ENCODE measurements at places on chromosomes 3 and 15. TPM values are rescaled to one million over a fixed set of nuclear protein-coding genes. Genes with fewer than 3 reads are reported as not detected.

GRCh38 chr15:70412794-70413193 is 315.1 kb upstream of the TLE3 start:
- DNase-seq = no peak

- peak; percentile 56 for DNase-seq
Measured at GRCh38 chr3:31541089-31541488, 8.4 kb downstream of the STT3B start.

GRCh38 chr3:81581966-81582599 is 179.4 kb downstream of the GBE1 start:
- peak; percentile 67 for DNase-seq

The C3orf70 gene
- total RNA-seq = not detected

- no peak for DNase-seq
Measured at GRCh38 chr3:164230385-164231094, 847.8 kb downstream of the SI start.

DNA sequence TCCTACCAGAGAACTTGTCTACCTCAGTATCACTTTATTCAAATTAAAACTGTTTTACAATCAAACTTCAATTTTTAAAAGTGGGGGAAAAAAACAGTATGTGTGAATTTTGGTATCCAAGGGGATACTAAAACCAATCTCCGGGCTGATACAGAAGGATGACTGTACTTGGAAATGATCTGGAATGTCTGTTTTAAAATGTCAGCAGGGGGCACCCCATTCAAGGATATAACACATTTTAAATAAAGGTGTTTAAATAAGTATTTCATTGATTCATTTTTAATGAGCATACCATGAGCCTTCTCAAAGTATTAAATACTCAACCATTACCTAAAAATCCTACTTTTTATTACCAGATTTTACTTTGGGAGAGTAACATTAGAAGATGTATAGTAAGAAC is 67.9 kb downstream of the ULK4 start:
- DNase-seq = peak; percentile 72

The GPR15 gene
- total RNA-seq = not detected

The GCHFR gene
- total RNA-seq = 0.54 TPM

The GABRR3 gene
- total RNA-seq = not detected

The CX3CR1 gene
- not detected for total RNA-seq

The TGM5 gene
- total RNA-seq = not detected

The PPP4R2 gene
- 41.1 TPM for total RNA-seq

The THOC7 gene
- 54.8 TPM for total RNA-seq

The ZNF660 gene
- 0.76 TPM for total RNA-seq

GRCh38 chr3:67619991-67620390 is 34.4 kb downstream of the SUCLG2 start:
- DNase-seq = no peak

GRCh38 chr3:138078096-138078495 is 37.3 kb downstream of the DZIP1L start:
- peak; percentile 83 for DNase-seq

The LRTM1 gene
- not detected for total RNA-seq

The EBLN2 gene
- total RNA-seq = 3.0 TPM

The SLC27A2 gene
- not detected for total RNA-seq

GRCh38 chr15:73375012-73375411 is 6.3 kb upstream of the HCN4 start:
- DNase-seq = no peak

The HAUS2 gene
- total RNA-seq = 41.9 TPM

DNA sequence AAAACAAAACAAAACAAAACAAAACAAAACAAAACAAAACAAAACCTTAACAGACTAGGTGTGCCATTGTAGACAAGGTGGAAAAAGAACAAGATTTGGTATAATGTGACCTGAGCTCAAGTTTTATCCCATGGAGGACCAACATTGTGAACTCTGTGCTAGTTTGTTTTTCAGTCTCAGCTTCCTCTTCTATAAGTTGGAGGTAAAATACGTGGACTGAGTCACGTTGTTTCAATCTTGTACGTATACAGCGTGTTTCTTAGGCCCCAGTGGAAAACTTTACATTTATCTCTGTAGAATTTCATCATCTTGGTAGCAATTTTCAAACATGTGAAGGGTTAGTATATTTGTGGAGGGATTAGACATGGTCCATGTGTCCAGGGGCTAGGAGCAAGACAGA is 261.6 kb downstream of the CD47 start:
- DNase-seq = no peak

DNA sequence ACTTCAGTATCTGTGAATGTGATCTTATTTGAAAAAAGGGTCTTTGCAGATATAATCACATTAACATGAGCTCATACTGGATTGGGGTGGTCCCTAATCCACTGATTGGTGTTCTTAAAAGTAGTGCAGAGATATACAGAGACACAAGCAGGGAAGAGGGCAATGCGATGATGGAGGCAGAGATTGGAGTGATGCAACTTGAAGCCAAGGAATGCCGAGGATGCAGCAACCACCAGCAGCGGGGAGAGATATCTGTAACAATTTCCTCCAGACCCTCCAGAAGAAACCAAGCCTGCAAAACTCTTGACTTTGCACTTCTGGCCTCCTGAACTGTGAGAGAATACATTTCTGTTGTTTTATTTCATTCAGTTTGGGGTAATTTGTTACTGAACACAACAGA is 171.0 kb upstream of the MBNL1 start:
- no peak for DNase-seq

- DNase-seq = no peak
Measured at GRCh38 chr3:130256821-130257340, 88.6 kb upstream of the COL6A5 start.

GRCh38 chr15:69154078-69154477 is 6.4 kb upstream of the GLCE start:
- no peak for DNase-seq

GRCh38 chr3:198112031-198112430 is 152.0 kb downstream of the LMLN start:
- no peak for DNase-seq

DNA sequence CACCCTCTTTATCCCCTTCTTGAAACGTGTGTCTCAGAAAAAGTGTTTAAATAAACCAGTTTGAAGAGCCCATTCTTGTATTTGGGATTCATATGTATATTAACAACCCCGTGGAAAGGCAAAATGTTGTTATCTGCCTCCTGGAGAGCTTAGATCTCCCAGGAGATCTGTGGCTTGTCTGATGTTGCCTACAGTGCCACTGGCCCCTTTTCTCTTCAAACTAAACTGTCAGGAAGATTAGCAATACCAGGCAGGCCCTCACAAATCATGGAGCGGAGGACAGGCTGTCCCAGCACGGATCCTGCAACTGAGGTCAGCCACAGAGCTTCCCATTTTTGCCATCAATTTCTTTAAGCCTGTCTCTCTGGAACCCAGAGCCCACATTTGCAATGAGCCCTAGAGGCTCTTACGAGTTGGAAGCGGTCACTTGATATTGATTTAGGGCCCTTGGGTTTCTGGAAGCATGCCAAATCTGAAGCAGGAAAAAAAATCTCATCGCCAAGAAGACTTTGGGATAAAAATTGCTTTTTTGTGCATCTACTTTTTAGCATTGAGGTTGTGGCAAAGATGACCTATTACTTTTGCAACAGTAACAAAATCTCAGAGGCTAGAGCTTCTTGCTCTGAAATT is 234.1 kb downstream of the OPA1 start:
- DNase-seq = no peak

DNA sequence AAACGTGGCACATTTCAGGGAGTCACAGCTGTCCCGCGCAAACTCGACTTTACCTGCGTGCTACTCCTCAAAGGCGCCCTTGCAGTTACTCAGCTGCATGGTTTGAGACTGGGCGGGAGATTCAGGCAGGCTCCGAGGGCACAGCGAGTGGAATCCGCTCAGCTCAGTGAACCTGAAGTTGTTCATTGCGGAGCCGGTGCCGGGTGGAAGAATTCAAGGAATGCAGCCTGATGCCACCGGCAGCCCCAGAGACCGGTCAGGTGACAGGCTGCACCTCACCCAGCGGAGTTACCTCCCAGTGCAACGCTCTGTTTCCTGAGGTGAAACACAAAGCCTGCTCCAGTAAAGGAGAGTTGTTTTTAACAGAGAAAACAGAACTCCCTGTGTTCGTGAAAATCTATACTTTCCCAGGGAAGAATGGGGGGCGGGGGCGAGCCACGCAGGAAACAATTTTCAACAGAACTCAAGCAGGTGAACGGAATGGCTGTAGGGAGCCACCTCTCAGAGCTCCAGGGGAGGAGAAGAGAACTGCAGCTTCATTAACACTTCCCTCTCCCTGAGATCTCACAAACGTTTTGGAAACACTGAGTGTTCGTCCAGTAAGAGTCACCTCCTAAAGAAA is 3.8 kb downstream of the VEPH1 start:
- peak; percentile 45 for DNase-seq

GRCh38 chr15:48400086-48400485 is 68.9 kb downstream of the DUT start:
- peak; percentile 62 for DNase-seq

DNA sequence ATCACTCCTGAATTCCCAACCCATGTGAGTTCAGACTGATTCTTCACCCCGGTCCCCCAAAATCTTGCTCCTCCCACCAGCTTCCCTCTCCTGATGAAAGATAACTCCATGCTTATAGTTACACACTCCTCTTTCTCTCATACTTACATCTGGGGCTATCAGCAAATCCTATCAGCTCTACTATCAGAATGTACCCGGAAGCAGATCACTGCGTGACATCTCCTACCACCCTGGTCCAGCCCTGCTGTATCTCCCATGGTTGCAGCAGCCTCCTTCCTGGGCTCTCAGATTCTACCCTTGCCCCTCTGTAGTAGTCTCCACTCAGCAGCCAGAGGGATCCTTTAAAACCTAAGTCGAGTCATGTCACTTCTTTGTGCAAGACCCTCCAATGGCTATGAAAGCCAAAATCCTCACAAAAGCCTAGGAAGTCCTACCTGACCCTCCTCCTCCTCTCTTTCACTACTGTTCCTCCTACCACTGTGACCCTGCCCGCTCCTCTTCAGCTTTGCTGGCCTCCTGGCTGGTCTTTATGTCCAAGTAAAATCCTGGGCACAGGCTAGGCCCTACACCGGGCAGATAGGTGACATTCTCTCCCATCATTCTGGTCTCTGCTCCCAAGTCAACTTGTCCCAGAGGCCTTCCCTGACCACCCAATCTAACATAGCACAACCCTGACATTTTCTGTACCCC is 16.2 kb downstream of the XIRP1 start:
- DNase-seq = no peak

GRCh38 chr3:157469561-157470294 is 33.1 kb downstream of the PTX3 start:
- DNase-seq = peak; percentile 23

- DNase-seq = peak; percentile 39
Measured at GRCh38 chr15:81254916-81255290, 58.2 kb downstream of the IL16 start.

- DNase-seq = no peak
Measured at GRCh38 chr3:54045061-54045815, 77.1 kb upstream of the CACNA2D3 start.

The LMAN1L gene
- total RNA-seq = not detected

GRCh38 chr15:84099181-84099580 is 136.4 kb upstream of the GOLGA6L4 start:
- no peak for DNase-seq

The RBP2 gene
- not detected for total RNA-seq

The SLC6A11 gene
- not detected for total RNA-seq

DNA sequence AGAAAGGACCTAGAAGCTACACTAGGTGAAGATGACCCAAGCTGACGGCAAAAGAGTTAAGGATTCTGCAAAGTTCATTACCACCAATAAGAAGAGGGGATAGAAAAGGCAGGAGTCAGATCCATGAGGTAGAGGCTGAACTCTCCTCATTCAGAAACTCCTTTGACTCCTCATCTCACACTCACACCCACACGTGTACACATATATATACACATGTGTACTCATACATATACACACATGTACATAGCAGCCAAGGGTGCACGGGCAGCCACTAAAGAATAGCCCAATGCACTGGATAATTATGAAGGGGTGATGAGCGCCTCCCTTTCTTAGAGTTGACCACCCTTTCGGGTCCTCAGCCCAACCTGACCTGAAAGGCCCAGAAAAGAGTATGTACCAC is 476.8 kb downstream of the NTRK3 start:
- DNase-seq = no peak

GRCh38 chr15:95557226-95558046 is 773.1 kb upstream of the NR2F2 start:
- peak; percentile 95 for DNase-seq

The UROC1 gene
- not detected for total RNA-seq

DNA sequence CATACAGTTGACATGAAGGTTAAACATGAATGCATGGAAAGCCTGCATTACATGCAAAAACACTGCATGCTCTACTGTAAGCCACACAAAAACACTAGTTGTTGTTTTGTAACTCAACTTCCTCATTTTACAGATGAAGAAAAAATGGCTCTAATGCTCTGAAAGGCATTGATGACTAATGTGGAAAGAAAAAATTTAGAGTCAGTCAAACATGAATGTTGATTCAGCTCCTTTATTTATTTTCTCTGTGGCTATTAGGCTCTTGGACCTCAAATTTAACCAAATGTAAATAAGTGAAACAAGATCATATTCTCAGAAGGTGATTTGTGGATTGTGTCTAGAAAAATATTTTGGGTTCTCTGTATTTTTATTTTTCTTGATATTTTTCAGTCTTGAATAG is 336.7 kb upstream of the ZNF717 start:
- DNase-seq = peak; percentile 56

GRCh38 chr3:36648241-36649034 is 115.9 kb downstream of the DCLK3 start:
- peak; percentile 94 for DNase-seq

The LXN gene
- total RNA-seq = 34.9 TPM

GRCh38 chr3:25032344-25032743 is 395.7 kb upstream of the RARB start:
- DNase-seq = no peak
